ENCODE measurements at places on chromosomes 2 and 18. TPM values are rescaled to one million over a fixed set of nuclear protein-coding genes. Genes with fewer than 3 reads are reported as not detected.
A peak's percentile ranks its signal among the peaks of the same experiment; 100 is the strongest.

Gene SNRNP27
- total RNA-seq: 168 TPM

Gene GNAL
- 3.5 TPM for total RNA-seq

Gene GATA6
- 4.3 TPM for total RNA-seq

Gene ALK
- 0.26 TPM for total RNA-seq

Gene MSH6
- total RNA-seq: 101 TPM

Gene SFXN5
- 17.5 TPM for total RNA-seq

Gene TMEM237
- total RNA-seq: 101 TPM

Gene DSC2
- total RNA-seq: not detected

Gene ST8SIA5
- not detected for total RNA-seq

Gene NAT8
- total RNA-seq: not detected

Gene RBM43
- 4.1 TPM for total RNA-seq

Gene SIX3
- not detected for total RNA-seq

- DNase-seq: no peak
These were observed 74.2 kb upstream of the GALNT3 start for GRCh38 chr2:165868211-165868610.

- no peak for DNase-seq
These were observed 19.9 kb downstream of the BIRC6 start for GRCh38 chr2:32376756-32377155.

GRCh38 chr2:218292048-218293014 is at the start of gene TMBIM1:
TSS of gene TMBIM1 (minus strand) at chr2:218292503. CDS start at chr2:218282141, 10,362 bp downstream.
- peak; percentile 40 for DNase-seq

GRCh38 chr2:27795868-27796277 is 24.4 kb downstream of the MRPL33 start:
- no peak for DNase-seq

GRCh38 chr2:164697688-164698461 is 76.6 kb upstream of the GRB14 start:
- DNase-seq: peak; percentile 21

DNA sequence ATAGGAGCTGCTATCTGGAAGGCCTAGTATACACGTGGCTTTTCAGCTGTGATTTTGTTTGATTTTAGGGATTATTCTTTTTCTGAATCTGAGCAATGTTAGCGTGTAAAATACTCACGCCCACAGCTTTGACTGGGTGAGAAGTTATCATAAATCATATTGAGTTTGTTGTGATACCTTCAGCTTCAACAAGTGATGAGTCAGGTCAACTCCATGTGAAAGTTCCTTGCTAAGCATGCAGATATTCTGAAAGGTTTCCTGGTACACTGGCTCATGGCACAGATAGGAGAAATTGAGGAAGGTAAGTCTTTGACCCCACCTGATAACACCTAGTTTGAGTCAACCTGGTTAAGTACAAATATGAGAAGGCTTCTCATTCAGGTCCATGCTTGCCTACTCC is at the start of gene GKN1:
GKN1 (plus strand) TSS at position 386 of the 400 bp plus-strand sequence. CDS start 42 bp downstream, outside the sequence.
- DNase-seq: no peak

- DNase-seq: no peak
These were observed 66.7 kb downstream of the EMILIN2 start for GRCh38 chr18:2913398-2914005.

- DNase-seq: peak; percentile 52
These were observed 111.4 kb downstream of the FTCDNL1 start for GRCh38 chr2:199739413-199740110.

- DNase-seq: no peak
These were observed 64.7 kb upstream of the SERTAD2 start for GRCh38 chr2:64718250-64718885.

DNA sequence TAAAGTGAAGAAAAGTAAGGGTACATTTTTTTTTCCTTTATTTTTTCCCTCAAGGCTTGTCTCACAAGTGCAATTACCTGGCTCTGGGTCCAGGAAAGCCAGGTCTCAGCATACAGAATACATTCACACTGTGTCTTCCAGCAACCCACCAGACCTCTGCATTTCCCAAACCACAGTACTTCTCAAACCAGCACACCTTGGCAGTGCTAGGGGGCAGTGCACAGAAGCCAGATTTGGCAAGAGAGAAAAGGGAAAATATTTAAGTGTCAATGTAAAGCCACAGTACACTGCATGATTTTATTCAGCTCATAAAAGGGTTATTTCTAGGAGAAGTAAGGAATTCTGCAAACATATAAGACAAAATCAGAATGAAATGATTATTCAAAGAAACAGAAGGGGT is 172.8 kb downstream of the NRXN1 start:
- DNase-seq: no peak

GRCh38 chr18:493986-494983 is 6.2 kb downstream of the COLEC12 start:
- no peak for DNase-seq

- DNase-seq: no peak
These were observed 431.6 kb downstream of the PID1 start for GRCh38 chr2:228839421-228839876.

GRCh38 chr2:25635797-25636196 is 37.6 kb downstream of the DTNB start:
- no peak for DNase-seq

DNA sequence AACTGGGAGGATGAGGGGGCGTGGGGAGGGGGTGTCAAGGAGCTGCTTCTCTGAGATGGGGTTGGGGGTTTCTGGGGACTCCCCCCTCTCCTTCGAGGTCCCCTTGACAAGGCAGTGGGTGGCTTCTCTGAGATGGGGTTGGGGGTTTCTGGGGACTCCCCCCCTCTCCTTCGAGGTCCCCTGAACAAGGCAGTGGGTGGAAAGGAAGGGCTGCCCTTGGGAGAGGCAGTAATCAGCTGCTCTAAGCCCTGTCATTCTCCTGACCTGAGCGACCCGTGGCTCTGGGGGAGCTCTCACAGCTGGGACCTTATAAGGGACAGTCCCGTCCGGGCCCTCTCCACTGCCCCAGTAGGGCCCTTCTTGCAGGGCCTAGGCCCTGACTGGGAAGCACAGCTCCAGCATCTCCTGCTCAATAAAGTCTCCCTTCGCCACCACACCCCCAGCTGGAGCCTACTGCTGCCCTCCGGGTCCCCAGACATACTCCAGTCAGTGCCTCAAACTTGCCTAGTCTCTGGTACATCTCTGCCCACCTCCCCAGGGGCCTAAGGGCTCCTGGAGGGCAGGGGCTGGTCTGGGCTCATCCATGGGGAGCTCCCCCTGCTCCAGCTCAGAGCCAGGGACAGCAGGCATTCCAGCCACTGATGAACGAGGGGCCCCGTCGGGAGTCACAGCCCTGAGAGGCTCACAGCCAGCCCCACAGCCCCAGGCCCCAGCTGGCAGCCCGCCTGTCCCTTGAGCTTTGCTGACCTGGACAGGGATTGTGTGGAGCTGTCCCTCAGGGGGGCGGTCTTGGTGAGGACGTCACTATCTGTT is 2.8 kb downstream of the GAREM2 start:
- no peak for DNase-seq

DNA sequence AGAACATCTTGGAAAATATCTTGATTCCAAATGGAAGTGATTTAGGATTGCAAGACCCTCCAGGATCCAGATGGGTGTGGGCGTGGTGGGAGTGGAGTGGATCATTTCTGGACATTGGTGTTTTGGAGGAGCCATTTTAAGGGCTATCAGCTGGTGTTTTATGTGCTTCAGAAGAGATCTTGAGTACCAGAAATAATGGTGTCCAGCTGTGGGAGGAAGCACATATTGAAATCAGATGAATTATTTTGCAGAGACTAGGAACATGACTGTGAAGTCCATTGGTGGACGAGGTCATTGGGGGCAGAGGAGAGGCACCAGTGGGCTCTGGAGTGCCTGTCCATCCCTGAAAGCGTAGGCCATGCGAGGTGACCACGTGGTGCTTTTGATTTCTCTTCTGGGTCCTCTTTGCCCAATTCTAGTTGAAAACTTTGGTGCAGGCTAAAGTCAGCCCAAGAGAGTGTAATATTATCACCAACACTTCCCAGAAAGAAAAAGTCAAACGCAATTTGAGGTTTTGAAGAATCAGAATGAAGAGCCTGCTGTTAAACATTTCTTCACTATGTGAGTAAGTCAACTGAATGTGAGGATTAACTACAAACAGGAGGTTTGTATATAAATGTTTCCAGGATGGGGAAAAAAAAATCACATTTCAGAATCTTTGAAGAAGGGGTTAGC is 31.6 kb downstream of the RNF144A start:
- no peak for DNase-seq

DNA sequence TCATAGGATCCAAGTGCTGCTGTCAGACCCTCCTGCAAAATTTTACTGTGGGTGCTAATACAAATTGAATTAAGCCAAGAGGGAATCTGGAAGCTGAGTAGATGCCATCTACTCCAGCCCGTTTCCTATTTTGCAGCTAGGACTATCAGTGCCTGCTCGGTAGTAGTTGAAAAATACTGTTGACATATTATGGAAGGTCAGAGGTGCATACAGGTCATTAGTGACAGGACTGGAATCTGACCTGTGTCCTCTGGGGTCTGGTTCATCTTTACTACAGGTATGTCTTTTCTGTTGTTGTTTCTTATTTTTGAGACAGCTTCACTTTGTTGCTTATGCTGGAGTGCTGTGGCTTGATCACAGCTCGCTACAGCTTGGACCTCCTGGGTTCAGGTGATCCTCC is 58.8 kb downstream of the MAP4K4 start:
- DNase-seq: no peak

DNA sequence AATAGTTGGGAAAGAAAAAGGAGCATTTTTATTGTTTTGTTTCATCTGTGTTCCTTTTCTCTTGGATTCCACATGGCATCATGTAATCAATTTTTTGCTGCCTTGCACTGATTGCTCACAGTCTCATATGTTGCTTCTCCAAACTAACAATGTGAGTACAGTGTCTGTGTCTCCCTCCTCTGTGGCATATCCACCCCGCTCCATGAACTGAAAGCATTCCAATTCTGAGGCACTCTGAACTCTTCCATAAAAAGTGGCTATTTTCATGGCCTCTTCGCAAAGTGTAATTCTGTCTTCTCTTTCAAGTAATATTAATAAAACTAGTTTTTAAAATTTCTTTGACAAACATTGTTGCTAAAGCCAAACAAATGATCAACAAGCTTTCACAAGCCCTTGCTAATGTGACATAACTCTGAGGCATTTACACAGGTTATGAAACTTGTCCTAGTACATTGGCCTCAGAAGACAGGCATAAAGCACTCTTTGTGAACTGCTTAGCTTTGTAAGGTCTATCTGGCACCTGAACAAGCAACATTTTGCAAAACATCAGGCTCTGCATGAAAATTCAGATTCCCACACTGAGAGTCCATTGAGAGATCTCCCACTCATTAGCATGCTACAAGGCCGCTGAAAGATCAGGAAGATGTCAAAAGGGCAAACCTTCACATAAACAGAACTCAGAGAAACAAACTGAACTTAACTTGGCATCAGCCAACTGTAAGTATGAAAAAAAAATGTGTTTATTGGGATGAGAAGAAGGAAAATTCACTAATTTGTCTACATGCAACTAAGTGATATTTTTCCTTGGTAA is 33.0 kb downstream of the GPR75 start:
- DNase-seq: no peak

- no peak for DNase-seq
These were observed 34.0 kb downstream of the NAPG start for GRCh38 chr18:10559553-10560451.

DNA sequence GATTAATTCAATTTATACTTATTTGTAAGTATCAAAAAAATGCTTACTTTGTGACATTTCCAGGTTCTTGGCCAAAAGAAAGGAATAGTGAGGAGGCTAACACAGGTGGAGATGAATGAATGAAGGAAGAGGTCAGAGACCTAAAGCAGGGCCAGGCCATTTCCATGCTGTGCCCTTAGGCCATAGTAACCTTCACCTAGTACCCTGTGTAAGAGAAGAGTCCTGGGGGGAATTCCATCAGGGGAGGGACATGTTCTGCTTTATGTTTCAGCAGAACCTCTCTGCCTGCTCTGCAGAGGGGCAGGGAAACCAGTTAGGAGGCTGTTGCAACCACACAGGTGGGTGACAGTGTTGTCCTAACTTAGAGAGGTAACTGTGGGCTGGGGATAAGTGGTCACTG is 204.2 kb upstream of the CDH20 start:
- DNase-seq: no peak

DNA sequence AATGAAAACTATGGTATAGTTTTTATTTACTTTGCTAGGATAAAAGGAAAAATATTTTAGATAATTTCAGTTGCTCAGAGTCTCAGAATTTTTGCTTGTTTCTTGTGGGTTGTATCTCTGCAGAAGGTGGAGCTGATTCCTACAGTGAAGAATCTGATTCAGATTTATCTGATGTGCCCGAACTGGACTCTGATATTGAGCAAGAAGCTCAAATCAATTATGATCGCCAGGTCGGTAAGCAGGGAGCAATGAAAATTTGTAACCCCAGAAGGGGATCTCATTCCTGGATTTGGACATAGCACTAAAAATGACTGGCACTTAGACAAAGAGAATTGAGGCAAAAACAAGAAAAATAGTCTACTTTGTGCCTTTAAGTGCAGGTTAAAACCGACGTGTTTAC is 140.2 kb downstream of the EML6 start:
- DNase-seq: no peak

DNA sequence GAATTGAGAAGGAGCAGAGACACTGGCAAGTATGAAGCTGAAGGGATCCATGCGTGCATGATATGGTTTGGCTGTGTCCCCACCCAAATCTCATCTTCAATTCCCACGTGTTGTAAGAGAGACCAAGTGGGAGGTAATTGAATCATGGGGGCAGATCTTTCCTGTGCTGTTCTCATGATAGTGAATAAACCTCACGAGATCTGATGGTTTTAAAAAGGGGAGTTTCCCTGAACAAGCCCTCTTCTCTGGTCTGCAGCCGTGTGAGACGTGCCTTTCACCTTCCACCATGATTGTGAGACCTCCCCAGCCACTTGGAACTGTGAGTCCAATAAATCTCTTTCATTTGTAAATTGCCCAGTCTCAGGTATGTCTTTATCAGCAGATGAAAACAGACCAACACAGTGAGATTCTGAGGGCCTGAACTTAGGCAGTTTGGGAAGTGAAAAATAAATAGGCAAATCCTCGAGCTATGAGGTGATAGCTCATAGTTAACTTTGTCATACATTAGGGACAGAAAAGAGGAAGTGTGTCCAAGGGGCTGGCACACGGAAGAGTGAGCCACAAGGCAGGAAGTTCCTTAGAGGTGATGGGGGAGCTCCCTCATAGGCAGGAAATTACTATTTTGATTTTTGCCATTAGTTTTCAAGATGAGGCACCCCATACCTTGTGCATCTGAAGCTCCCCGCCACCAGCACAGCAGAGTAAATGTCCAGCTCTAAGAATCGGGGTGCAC is 658.8 kb upstream of the ID2 start:
- DNase-seq: no peak
